CD4-positive, alpha-beta memory T cell (primary cell): ENCODE measurements at places on chromosomes 2 and 18. TPM values are rescaled to one million over a fixed set of nuclear protein-coding genes. Genes with fewer than 3 reads are reported as not detected.

Gene STK11IP
- total RNA-seq = 50.2 TPM

Gene DDX18
- total RNA-seq = 111 TPM

Gene GNLY
- 17.2 TPM for total RNA-seq

Gene FHOD3
- not detected for total RNA-seq

Gene WBP1
- total RNA-seq = 109 TPM

Gene PFN4
- total RNA-seq = not detected

Gene ADD2
- 1.1 TPM for total RNA-seq

Gene POTEI
- total RNA-seq = not detected

Gene NETO1
- total RNA-seq = not detected

Gene GDF7
- 0.19 TPM for total RNA-seq

Gene CPO
- total RNA-seq = not detected

Gene QPCT
- 1.2 TPM for total RNA-seq

Gene RTP5
- total RNA-seq = 0.28 TPM

Gene DSG3
- not detected for total RNA-seq

DNA sequence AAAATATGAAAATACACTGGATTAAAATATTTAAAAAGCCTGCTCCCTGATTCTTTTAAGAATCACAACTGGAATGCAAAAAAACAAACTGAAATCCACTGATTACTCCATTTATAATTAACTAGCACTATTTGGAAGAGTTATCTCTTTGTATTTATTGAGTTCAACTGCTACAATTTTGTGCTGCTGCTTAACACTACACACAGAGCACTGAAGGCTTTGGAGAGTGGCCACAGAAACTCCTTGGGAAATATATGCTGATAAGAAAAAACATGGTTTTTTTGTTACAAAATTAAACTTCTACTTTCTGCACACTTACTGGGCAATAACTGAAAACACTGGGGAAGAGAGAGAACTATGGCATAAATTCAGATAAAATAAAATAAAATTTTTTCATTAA is 19.8 kb upstream of the BZW1 start:
- DNase-seq = no peak

DNA sequence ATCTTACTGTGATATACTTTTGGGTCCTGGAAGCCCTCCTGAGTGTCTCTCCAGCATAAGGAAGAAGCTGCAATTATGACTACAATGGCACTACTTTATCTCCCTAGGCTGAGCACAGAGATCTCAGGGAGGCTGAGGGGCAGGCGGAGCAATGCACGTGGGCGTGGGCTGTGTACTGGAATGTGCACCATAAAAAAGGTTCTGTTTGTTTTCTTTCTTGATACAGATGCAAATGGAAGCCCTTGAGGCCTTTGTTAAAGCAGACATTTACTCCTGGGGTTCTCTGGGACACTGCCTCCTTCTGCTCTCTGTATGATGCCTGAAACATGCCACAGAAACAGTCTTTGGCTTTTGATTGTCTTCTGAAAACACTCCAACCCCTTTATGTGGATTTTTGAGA is 79.1 kb upstream of the DLX2 start:
- DNase-seq = no peak

DNA sequence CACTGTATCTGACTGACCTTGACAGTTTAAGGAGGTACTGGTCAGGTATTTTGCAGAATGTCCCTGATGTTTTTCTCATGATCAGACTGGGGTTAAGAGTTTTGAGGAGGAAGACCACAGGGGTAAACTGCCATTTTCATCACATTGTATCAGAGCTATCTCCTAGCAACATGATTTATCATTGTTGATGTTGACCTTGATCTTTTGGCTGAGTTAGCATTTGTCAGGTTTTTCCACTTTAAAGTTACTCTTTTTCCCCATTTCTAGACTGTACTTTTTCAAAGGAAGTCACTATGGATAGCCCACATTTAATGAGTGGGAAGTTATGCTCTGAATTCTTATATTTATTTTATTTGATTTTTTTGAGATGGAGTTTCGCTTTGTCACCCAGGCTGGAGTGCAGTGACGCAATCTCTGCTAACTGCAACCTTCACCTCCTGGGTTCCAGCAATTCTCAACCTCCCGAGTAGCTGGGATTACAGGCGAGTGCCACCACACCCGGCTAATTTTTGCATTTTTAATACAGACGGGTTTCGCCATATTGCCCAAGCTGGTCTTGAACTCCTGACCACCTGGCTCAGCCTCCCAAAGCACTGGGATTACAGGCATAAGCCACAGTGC is 17.7 kb upstream of the SLC39A10 start:
- DNase-seq = no peak

GRCh38 chr2:100923461-100924060 is 78.5 kb upstream of the RPL31 start:
- DNase-seq = no peak

GRCh38 chr2:219713110-219713509 is 85.7 kb downstream of the SLC4A3 start:
- no peak for DNase-seq

- no peak for DNase-seq
Measured at GRCh38 chr2:125564471-125564870, 1091.5 kb upstream of the GYPC start.

GRCh38 chr18:7766346-7766745 is 199.2 kb downstream of the PTPRM start:
- no peak for DNase-seq

- no peak for DNase-seq
Measured at GRCh38 chr18:9421901-9422327, 53.4 kb upstream of the RALBP1 start.

DNA sequence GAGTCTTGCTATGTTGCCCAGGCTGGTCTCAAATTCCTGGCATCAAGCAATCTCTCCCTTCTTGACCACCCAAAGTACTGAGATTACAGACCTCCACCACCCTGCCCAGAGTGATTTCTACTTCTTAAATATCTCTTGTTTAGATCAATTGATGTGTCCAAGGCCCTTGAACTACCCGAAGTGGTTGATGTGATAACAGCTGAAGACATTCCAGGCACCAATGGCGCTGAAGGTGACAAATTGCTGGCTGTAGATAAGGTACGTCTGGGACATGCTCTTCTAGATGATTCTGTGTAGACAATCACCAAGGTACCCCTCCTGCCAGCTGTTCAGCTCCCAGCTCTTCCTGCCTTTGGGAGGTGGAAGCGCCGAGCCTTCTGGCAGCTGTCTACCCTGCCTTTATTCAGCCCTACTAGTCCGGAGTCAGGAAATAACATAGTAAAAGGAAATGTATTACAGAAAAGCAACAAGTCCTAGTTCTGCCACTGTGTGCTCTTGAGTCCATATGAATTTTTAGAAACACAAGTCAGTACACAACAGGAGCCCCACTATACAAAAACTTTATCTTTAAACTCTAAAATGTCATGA is 61.3 kb upstream of the BZW1 start:
- DNase-seq = no peak

DNA sequence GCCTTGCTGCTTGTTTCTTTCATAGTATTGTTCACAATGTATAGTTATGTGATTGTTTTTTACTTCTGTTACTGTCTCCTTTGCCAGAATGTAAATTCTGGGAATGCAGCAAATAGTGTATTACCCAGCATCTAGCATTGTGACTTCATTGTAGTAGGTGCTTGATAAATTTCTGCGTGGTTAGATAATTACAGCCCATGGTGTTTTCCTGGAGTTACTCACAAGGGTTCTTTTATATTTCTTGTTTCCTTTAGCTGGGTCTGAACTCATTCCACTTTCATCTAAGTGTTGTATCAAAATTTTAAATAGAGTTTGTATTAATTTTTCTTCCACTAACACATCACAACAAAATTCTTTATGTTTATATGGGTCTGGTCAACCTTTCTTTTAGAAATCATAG is 132.6 kb downstream of the MAP4K4 start:
- DNase-seq = no peak

- DNase-seq = no peak
Measured at GRCh38 chr18:43876748-43877147, 599.5 kb upstream of the SYT4 start.

- no peak for DNase-seq
Measured at GRCh38 chr18:28125051-28125450, 51.9 kb downstream of the CDH2 start.

DNA sequence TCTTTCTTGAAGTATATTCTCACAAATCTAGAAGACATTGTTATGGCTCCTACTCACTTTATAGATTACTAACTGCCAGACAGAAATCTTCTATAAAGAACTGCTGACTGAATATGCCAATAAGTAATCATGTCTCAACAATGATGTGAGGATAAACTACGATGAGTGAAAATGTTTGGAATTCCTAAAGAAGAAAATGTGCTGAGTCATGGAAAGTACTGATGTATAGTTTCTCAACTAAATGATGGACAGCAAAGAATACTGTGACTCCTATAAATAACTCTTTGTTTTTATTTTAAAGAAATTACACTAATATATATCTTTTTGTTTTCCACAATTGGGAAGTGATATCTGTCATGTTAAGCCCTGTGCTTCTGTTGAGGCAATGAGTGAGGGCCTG is 232.9 kb downstream of the LNPK start:
- no peak for DNase-seq

GRCh38 chr18:75524181-75524580 is 96.7 kb upstream of the SMIM21 start:
- no peak for DNase-seq

DNA sequence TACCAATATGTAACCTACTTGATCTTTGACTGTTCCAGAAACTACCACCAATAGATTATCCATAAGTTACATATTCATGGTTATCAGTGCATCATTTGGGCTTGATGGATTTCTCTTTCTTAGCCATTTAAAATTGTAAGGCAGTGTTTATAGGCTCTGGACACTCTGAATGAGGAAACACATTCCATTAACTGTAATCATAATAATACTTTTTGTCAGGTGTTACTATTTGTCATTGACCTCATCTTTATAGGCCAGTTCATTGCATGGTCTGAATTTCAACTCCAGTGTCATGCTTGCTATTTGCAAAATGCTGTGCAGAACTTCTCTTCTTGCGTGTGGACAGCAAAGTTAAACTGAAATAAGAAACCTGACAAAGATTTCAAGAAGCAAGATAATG is 1340.2 kb upstream of the ZEB2 start:
- no peak for DNase-seq

GRCh38 chr18:43514747-43515146 is 237.5 kb upstream of the SYT4 start:
- no peak for DNase-seq

GRCh38 chr2:120471166-120471565 is 125.2 kb downstream of the INHBB start:
- DNase-seq = no peak

GRCh38 chr2:190459881-190460280 is 51.7 kb downstream of the MFSD6 start:
- no peak for DNase-seq

GRCh38 chr18:48993586-48993985 is 42.8 kb upstream of the SMAD7 start:
- no peak for DNase-seq

GRCh38 chr2:99977966-99978365 is 164.4 kb downstream of the AFF3 start:
- no peak for DNase-seq

- no peak for DNase-seq
Measured at GRCh38 chr2:230946429-230947234, 21.6 kb upstream of the GPR55 start.
